ENCODE measurements at places on chromosomes 1 and 21.

DNA sequence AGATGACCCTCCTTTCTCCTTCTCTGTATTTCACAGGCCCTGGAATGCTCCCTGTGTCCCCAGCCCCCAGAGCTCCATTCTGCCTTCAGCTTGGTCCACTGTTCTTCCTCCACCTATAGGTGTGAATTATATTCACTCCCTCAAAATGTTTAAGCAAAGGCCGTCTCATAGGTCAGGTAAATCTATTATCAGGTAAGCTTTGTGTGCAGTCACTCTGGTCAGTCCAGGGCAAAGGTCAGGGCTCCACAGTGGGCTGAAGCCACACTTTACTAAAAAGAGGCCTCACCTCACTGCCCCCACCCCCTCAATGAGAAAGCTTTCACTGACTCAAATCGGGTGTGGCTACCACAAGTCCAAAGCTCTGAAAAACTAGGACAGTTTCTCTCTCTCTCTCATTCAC, 65.9 kb downstream of the DNTTIP2 start:
- DNase-seq, result no peak

DNA sequence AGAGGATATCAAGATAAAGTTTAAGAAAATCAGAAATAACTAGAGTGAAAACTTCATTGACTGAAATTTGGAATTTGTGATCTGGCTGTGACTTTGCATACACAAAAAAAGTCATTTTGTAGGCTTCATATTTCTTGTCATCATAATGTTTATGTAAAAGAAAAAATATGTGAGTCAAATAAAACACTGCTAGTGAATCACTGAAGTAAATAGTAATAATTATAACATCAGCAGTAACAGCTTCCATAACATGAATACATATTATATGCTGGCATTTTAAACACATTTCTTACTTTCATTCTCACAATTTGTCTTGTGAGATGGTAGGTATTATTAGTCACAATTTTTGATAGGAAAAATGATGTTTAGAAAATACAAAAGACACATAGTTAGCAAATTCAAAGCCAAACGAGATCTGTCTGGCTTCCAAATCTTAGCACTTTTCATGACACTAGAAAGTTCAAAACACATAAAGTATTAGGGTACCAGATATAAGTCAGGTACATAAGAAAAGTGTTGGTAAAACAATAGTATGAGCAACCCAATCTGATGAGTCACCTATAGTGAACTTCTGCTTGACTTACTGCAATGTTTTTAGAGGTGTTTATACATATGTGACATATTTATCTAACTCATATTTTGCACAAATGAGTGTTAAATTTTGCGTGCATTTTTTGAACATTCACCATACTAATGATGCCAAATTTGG, 241.0 kb upstream of the SNX7 start:
- no peak for DNase-seq

DNA sequence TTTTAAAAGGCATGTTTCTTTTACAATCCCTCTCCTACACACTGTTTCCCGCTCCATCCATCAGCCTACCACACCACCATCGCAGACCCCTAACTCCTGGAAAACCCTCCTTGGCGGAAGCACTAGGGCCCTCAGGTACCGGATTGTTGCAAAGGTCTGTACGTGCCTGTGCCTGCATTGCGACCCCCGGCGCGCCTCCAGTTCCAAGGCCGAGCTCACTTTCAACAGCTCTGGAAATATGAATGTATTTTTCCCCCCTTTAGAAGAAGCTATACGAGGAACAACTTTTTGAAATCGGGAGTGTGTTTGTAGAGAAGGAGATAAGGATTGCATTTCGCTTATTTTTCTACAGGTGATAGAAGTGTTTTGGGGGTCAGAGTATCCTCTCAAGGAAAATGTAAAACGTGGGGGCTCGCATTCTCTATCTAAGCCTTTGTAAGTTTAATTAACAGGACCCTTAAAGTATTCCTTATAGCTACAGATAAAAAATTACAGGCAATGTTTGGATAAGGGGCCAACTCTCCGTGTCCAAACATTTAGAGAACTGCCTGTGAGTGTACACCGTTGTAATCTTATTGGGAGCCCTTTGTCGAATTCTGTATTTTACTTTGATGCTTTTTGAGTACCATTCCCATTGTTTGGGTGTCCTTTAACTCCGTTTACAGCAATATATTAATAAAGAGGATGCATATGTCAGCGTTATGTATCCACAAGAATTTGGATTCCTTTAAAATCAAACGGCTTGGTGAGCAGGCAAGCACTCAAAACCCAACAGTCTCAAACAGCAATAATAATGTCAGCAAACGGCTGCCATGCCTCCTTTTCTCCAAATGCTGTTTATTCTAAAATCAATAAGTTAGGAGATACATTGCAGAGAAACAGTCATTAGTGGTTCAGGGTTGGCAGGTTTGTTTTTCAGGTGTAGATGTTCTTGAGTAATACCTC, 5.9 kb downstream of the PRRX1 start:
- no peak for DNase-seq

- no peak for DNase-seq
Observed at GRCh38 chr1:2470290-2471158, 5.6 kb upstream of the PLCH2 start.

DNA sequence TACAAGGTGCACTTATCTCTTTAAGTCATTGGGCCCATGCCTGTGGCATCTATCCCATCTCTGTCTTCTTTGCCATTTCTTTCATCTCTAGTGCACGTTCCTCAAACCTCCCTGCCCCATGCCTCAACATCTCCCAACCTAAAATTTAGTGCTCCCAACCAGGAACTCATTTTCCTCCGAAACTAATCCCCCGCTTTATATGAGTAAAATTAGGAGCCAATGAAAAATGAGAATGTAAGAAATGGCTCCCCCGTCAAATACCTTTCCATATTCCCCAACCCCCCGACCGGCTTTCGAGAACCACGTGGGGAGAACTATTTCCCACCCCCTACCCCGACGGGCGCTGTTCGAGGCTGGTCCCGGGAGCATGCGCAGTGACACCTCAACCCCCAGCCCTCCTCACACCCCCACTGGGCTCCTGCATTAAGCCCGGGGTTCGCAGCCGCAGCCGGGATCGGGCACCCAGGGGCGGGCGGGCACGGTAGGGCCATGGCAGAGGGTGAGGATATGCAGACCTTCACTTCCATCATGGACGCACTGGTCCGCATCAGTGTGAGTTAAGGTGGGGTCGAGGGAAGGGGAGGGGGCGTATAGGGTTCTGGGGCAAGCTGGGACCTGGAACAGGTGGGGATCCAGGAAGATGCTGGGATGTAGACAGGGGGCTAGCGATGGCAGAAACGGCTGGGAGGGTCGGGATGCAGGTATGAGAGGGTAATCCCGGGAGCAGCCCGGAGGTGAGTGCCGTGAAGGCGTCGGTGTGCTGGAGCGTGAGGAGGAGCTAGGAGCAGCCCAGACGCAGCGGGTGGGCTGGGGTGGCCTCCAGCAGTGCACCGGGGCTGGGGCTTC, at the start of gene TRIM46:
Gene TRIM46, plus strand, starts transcription at position 372 of the 846 bp plus-strand sequence. Its CDS starts 118 bp downstream, at position 490.
- no peak for DNase-seq

DNA sequence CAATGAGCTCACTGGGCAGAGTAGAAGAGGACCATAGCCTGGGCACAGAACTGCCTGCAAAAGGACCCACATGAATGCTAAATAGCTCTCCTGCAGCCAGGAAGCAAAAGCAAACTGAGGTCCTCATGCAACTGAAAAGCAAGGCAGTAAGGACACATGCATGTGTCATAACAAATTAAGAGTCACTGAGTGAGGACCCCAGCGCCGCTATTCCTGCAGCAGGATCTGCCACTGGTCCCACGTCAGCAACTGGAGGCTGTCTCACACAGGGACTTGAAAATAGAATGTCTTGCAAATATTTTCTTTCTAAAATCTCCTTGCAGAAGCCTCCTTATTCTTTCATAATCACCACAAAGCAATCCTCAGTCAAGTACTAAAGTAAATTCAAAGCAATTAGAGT, 559.6 kb upstream of the DAB1 start:
- no peak for DNase-seq

- DNase-seq, result no peak
Observed at GRCh38 chr1:212410231-212410820, 4.4 kb downstream of the PACC1 start.

GRCh38 chr1:94669198-94669597, 127.6 kb upstream of the F3 start:
- no peak for DNase-seq

- no peak for DNase-seq
Observed at GRCh38 chr1:63261736-63262458, 60.5 kb upstream of the FOXD3 start.

DNA sequence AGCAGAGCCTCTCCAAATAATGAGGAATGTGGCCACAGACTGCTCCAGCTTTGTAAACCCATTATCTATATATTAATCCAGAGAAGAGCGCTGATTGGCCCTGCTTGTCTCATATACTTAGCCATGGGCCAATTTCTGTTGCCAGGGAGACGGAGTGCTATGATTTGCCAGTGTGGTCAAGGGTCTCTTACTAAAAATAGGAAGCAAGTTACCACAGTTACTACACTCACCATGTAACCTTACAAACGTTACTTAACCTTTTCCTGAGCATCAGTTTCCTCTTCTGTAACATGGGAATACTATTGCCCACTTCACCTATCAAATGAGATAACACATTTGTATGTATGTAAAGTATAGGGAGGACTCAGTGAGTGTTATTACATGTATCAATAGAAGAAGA, 7.7 kb upstream of the S100A2 start:
- DNase-seq, result no peak

GRCh38 chr21:45981151-45982091, at the start of gene COL6A1:
Gene COL6A1, plus strand, starts transcription at chr21:45981770. Its CDS starts 81 bp downstream, at chr21:45981851.
- peak; percentile 39 for DNase-seq

GRCh38 chr1:36874271-36875060, 159.8 kb downstream of the GRIK3 start:
- DNase-seq, result no peak

DNA sequence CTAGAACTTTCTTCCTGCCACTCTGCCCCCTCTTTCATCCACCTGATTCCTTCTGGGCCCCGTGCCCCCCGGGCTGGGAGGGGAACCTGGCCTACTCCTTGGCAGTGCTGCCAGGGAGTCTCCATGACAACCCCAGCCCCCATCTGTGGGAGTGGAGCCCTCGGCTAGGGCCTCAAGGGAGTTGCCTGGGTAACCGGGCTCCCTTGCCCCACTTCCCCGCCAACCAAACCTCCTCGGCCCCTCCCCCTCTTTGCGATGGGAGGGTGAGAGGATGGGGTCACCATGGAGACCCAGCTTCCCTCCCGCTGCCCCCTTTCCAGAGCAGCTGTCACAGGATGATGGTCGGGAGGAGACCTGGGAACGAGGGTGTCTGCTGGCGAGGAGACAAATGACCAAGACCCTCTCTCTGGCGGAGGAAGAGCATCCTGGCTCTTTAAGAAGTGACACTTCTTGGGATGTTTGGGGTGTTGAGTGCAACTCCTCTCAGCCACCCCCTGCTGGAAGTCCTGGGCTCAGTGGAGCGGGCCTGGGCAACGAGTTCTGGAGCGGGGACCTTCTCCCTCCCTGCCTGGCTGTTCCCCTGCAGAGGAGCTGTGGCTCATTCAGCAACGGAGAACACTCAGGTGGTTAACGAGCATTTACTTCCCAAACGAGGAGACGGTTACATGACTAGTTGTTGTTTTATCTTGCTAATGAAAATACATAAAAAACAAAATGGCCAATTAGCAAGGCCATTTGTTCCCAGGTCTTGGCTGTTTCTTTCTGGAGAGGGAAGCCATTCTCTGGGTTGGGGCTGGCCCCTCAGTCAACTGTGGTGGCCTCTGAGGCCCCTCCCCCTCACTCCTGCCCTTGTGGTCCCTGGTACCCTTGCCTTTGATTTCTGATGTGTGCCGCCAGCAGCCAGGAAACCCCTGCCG, 82.8 kb downstream of the UBIAD1 start:
- no peak for DNase-seq

GRCh38 chr1:41742219-41742618, 176.5 kb downstream of the HIVEP3 start:
- DNase-seq, result no peak

GRCh38 chr1:70717656-70718055, 306.6 kb downstream of the CTH start:
- peak; percentile 15 for DNase-seq

- DNase-seq, result no peak
Observed at GRCh38 chr1:198833706-198834503, 195.1 kb downstream of the PTPRC start.

DNA sequence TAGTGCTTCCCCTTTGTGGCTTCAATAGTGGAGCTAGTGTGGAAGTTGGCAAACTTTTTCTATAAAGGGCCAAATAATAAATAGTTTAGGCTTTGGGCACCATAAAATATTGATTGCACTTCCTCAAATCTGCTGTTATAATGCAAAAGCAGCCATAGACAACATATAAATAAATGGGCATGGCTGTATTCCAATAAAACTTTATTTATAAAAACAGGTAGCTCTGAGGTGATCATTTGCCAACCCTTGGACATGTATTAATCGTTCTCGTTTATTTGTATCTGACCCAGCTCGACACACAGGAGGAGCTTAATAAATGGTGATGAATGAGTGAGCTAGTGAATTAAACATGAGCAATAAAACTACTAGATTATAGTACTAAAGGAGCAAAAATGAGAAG, 13.3 kb downstream of the KAZN start:
- DNase-seq, result no peak

- no peak for DNase-seq
Observed at GRCh38 chr1:42784946-42785693, at the start of gene TMEM269. Gene TMEM269, plus strand, starts transcription at chr1:42784991. Its CDS starts 4,903 bp downstream, at chr1:42789894.

- DNase-seq, result peak; percentile 76
Observed at GRCh38 chr1:68111519-68112436, 61.4 kb upstream of the DIRAS3 start.

- DNase-seq, result no peak
Observed at GRCh38 chr1:228933753-228934152, 198.5 kb downstream of the RHOU start.

GRCh38 chr1:152458384-152459185, 44.5 kb upstream of the CRNN start:
- peak; percentile 66 for DNase-seq

DNA sequence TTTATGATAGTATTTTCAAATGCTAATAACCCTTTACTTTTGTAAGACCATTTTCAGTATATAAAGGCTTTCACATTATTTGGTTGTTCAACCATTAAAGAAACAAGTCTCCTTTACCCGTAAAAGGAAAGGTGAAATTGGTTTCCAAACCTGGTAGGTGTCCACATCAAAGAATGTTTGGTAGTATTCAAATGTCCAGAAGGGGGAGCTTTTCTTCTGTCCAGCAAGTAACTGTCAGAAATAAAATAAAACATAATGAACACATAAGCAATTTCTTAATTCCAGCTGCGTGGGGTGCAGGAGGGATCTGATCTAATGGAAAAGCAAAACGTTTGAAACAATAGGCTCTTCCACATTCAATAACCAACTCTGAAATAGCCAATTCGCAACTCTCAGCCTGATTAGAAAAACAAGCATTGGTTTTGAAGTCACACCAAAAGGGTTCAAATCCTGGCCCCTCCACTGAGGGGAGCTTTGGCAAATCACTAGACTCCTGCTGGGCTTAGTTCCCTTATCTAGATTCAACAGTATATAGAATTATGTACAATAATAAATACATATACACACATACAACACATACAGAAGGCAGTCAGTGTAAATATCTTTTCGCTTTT, 11.0 kb downstream of the YIPF1 start:
- peak; percentile 37 for DNase-seq

GRCh38 chr1:184838504-184838951, 83.9 kb upstream of the EDEM3 start:
- DNase-seq, result peak; percentile 75

GRCh38 chr1:155226188-155226909, 17.9 kb downstream of the MTX1 start:
- no peak for DNase-seq
